ENCODE measurements at places on chromosomes 5 and 9.

- H3K27me3 ChIP-seq, result no peaks in the 10 kb centered on the region
- no peak overlapping the region for H3K27ac ChIP-seq
- no peaks in the 10 kb centered on the region for H3K4me1 ChIP-seq
- H3K4me3 ChIP-seq, result no peak overlapping the region
These were observed 111.9 kb upstream of the FST start for GRCh38 chr5:53368516-53368915.

DNA sequence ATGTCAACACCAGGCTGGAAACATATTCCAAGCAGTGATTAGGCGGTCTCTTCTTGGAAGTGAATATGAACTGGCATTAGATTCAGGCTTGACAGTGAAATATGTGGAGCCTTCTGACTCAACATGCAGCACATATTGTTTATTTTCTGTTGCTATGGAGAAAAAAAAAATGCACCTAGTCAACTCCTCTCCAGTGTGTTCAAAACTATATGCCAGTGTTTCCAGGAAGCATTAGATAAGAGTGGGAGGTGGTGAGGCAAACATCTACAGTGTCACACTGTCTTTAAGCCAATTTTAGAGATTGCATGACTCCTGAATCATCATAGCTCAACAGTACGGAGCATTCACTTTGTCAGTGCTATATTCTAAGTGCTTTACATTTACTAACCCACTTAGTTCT lies 117.9 kb downstream of the HCN1 start:
- H3K27me3 ChIP-seq, result no peaks in the 10 kb centered on the region
- H3K27ac ChIP-seq, result no peak overlapping the region
- no peaks in the 10 kb centered on the region for H3K36me3 ChIP-seq

GRCh38 chr5:134119720-134120119 lies 5.2 kb downstream of the TCF7 start:
- H3K4me3 ChIP-seq, result no peak overlapping the region
- H3K27ac ChIP-seq, result no peak overlapping the region
- no peaks in the 10 kb centered on the region for H3K27me3 ChIP-seq
- H3K36me3 ChIP-seq, result no peaks in the 10 kb centered on the region
- peaks cover under 1% of the 10 kb centered on the region for H3K4me1 ChIP-seq
- DNase-seq, result no peak

- peaks cover 59% of the 10 kb centered on the region for H3K27me3 ChIP-seq
- no peak for DNase-seq
- no peak overlapping the region for H3K4me3 ChIP-seq
- peaks cover 10% of the 10 kb centered on the region for H3K4me1 ChIP-seq
These were observed 8.8 kb upstream of the BARX1 start for GRCh38 chr9:93963969-93964368.

GRCh38 chr9:36837431-36838405 lies 196.3 kb downstream of the PAX5 start:
- H3K27me3 ChIP-seq, result peaks cover 13% of the 10 kb centered on the region
- H3K36me3 ChIP-seq, result no peaks in the 10 kb centered on the region
- H3K4me3 ChIP-seq, result no peak overlapping the region
- no peak overlapping the region for H3K27ac ChIP-seq

GRCh38 chr5:113450929-113451328 lies 16.1 kb upstream of the TSSK1B start:
- no peak for DNase-seq
- H3K36me3 ChIP-seq, result no peaks in the 10 kb centered on the region
- H3K4me1 ChIP-seq, result no peaks in the 10 kb centered on the region
- no peak overlapping the region for H3K4me3 ChIP-seq
- H3K27me3 ChIP-seq, result no peaks in the 10 kb centered on the region
- H3K27ac ChIP-seq, result no peak overlapping the region

DNA sequence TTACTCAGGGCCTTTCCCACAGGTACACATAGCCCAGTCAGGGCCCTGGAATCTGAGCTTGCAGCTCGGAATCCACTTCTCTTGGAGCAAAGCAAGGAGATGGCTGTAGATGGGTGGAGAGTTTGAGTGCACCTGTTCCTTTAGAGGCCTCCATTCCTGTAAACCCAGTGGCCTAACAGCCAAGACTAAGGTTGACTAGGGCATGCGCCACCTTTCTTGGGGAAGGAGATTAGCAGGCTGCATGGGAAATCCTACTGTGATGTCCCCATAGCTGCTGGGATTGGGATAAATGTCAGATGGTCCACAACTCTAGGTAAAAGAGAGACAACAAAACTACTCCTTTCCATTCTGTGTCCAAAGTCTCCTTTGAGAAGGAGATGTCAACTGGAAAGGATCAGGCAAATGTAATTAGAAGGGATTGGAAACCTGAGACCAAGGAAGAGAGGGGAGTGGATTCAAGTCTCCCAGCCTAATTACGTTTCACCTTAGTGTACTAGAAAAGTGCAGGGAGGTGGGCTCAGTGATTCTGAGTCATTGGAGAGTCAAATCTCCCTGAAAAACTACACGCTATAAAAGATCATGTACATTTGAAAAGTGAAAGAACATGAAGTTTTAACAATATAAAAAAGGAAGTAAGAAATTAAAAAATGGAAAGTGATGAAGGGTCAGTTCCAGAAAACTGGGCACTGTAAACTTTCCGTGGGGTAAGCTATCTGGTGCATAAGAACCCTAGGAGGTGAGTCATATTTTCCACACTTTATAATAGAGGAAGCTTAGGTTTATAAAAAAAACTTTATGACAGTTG lies 104.2 kb downstream of the SEC61B start:
- H3K4me1 ChIP-seq, result no peaks in the 10 kb centered on the region
- no peak overlapping the region for H3K4me3 ChIP-seq
- no peaks in the 10 kb centered on the region for H3K36me3 ChIP-seq
- H3K27ac ChIP-seq, result no peak overlapping the region
- DNase-seq, result no peak
- no peaks in the 10 kb centered on the region for H3K27me3 ChIP-seq

DNA sequence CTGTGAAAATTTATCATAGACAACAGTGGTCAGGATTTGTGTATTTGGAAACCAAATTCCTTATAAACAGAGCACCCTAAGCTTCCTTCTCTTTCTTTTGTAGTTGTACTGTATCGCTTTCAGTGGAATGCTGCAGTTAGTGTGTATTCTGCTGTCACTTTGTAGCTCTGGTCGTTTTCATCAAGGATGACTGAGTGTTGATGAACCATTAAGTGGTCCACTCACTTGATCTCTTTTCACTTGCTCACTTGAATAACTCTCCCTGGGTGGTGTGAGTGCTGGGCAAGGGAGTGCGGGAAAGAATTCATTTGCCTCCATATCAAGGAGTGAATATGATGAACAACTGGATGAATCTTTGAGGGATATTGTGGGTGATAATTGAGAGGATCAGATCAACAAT lies 1225.7 kb upstream of the WWC1 start:
- H3K27me3 ChIP-seq, result no peaks in the 10 kb centered on the region
- no peaks in the 10 kb centered on the region for H3K36me3 ChIP-seq
- no peak overlapping the region for H3K27ac ChIP-seq
- no peaks in the 10 kb centered on the region for H3K4me1 ChIP-seq
- DNase-seq, result no peak

DNA sequence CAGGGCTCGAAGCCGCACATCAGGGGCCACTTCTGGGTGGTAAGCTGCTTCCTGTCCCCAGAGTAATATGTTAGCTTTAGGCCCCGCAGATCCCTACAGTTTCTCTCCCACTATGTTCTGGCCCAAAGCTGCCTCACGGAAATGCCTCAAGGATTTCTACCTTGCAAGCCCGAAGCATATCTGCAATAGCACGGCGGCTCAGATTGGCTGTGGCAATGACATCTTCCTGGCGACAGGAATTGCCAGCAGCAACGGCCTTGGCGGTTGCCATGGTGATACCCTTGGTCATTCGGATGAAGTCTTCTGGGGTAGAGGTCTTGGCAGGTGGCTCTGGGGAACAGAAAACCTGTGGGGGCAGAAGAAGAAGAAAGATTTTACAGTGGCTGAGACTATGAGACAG lies 10.3 kb upstream of the TPM2 start:
- no peaks in the 10 kb centered on the region for H3K27me3 ChIP-seq
- DNase-seq, result no peak
- peaks cover 8% of the 10 kb centered on the region for H3K4me1 ChIP-seq
- no peak overlapping the region for H3K27ac ChIP-seq
- H3K4me3 ChIP-seq, result no peak overlapping the region

GRCh38 chr9:111644195-111644772 lies 13.2 kb downstream of the DNAJC25 start:
- no peak for DNase-seq
- H3K27me3 ChIP-seq, result no peaks in the 10 kb centered on the region
- H3K4me3 ChIP-seq, result no peak overlapping the region
- H3K36me3 ChIP-seq, result no peaks in the 10 kb centered on the region
- H3K4me1 ChIP-seq, result no peaks in the 10 kb centered on the region

DNA sequence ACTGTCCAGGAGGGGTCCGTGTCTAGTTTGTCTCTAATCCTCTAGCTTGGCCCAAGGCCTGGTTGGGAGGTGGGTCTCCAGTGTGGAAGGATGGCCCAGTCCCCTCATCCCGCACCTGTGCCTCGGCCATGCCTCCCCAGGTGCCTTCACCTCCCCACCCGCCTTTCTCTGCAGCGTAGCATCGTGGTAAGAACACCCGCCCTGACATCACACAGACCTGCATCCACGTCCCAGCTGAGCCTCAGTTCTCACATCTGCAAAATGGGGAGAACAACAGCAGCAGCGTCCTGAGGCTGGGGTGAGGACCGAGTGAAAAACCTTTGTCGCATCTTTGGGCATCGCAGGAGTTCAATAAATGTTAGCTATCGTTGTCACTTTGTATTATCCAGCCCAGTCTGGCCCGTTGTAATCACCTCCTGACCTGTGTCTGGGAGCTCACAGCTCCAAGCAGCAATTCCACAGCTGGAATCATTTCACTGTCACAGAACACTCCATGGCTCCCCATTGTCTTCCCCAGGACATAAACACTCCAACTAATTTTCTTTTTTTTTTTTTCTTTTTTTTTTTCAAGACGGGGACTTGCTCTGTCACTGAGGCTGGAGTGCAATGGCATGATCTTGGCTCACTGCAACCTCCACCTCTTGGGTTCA lies 181.2 kb upstream of the IER5L start:
- no peaks in the 10 kb centered on the region for H3K4me1 ChIP-seq
- DNase-seq, result no peak
- no peak overlapping the region for H3K4me3 ChIP-seq
- no peak overlapping the region for H3K27ac ChIP-seq
- no peaks in the 10 kb centered on the region for H3K27me3 ChIP-seq
- H3K36me3 ChIP-seq, result no peaks in the 10 kb centered on the region

GRCh38 chr5:161411156-161411555 lies 135.4 kb downstream of the GABRB2 start:
- H3K4me3 ChIP-seq, result no peak overlapping the region
- H3K27ac ChIP-seq, result no peak overlapping the region
- no peaks in the 10 kb centered on the region for H3K36me3 ChIP-seq
- no peaks in the 10 kb centered on the region for H3K4me1 ChIP-seq
- no peak for DNase-seq

DNA sequence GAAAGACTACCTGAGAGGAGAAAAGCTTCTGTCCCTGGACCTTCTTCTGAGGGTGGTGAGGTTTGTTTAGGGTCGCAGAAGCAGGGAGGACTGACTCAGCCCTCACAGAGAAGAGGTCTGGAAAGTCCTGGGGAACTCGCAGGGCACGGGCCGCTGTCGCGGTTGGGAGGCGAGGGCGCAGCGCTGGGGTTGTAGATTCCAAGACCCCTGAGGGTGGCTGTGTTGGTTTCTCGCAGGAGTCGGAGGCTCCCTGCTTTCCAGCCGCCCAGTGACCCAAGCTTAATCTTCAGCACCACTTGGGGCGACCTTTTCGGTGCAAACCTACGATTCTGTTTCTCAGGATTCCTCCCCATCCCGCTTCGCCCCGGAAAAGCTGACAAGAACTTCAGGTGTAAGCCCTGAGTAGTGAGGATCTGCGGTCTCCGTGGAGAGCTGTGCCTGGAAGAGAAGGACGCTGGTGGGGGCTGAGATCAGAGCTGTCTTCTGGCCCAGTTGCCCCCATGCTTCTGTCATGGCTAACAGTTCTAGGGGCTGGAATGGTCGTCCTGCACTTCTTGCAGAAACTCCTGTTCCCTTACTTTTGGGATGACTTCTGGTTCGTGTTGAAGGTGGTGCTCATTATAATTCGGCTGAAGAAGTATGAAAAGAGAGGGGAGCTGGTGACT lies 482 bp downstream of the SLC27A6 start:
- H3K4me3 ChIP-seq, result peak overlapping the region; percentile 63
- peaks cover 5% of the 10 kb centered on the region for H3K4me1 ChIP-seq
- peaks cover 11% of the 10 kb centered on the region for H3K27me3 ChIP-seq
- no peaks in the 10 kb centered on the region for H3K36me3 ChIP-seq
- peak overlapping the region; percentile 80 for H3K27ac ChIP-seq
- DNase-seq, result no peak

GRCh38 chr9:38146844-38147243 lies 77.8 kb upstream of the SHB start:
- no peaks in the 10 kb centered on the region for H3K36me3 ChIP-seq
- peaks cover 12% of the 10 kb centered on the region for H3K27me3 ChIP-seq
- DNase-seq, result no peak
- H3K27ac ChIP-seq, result no peak overlapping the region
- no peak overlapping the region for H3K4me3 ChIP-seq

GRCh38 chr5:112604732-112605630 lies 132.7 kb upstream of the APC start:
- H3K27ac ChIP-seq, result no peak overlapping the region
- no peaks in the 10 kb centered on the region for H3K4me1 ChIP-seq
- no peak overlapping the region for H3K4me3 ChIP-seq
- DNase-seq, result no peak

DNA sequence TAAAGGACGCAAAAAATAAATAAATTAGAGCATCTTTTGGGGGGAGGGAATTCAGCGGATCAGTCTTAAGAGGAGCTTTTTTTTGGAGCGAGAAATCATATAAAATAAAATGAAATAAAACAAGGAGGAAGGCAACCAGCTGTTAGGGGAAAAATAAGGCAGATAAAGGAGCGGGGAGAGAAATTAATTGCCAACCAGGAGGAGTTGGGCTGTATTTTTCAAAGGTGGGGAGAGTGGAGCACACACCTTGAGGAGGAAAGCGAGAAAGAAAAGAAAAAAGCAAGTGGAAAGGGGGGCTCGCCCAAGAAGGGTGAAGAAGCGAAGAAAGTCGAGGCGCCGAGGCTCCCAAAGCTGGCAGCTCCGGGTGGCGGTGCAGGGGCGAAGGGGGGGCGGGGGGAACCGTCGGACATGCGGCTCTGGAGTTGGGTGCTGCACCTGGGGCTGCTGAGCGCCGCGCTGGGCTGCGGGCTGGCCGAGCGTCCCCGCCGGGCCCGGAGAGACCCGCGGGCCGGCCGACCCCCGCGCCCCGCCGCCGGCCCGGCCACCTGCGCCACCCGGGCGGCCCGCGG lies at the start of gene PAPPA:
Gene PAPPA (plus strand): TSS at position 27 of the 569 bp plus-strand sequence. CDS start 382 bp downstream, at position 409.
- H3K4me3 ChIP-seq, result peak within 1 kb of the TSS; percentile 59
- no peaks in the 10 kb centered on the region for H3K36me3 ChIP-seq
- peaks cover under 1% of the 10 kb centered on the region for H3K27me3 ChIP-seq
- peak within 1 kb of the TSS; percentile 88 for H3K27ac ChIP-seq
- DNase-seq, result no peak
- H3K4me1 ChIP-seq, result peaks cover 22% of the 10 kb centered on the region

Measured in heart right ventricle (tissue), 16 donors.